Activated CD4-positive, alpha-beta T cell treated with anti-CD3 and anti-CD28 coated beads, Interleukin-2, amount 50 U/mL, for 4 hours (primary cell): ENCODE measurements at places on chromosomes 3 and 15.

DNA sequence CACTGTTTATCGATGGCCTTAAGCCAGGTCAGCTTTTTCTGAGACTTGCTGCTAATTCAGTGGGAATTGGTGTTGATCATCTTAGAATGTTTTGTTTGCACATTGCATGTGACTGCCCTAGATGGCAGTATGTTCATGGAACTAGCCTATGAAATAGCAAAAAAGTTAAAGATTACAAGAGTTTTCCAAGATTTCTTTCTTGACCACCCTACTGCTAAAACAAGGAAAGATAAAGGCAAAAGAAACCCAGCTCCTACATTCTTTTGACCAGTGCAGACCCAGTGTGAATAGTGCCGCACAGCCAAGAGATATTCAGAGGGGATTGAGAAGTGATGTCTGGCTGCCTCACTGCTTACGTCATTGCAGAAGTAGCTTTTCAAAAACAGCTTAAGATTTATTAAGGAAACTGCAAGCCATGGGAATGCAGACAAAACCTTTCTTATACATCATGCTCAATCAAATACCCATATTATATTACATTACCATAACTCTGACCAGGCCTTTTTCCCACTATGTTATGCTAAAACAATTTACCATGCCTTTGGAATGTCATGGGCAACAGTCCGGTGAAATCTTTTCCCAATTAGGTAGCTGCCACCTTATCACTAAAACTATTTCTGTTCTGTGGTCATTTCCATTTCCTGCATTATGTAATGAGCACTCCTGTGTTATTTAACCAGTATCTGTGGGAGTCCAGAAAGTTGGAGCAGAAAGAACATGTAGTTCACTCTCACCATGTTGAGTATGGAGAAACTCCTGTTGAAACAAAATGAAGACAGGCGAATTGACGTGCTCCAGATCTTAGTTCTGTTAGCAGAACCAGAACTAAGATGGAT, 6.0 kb downstream of the PHLDB2 start:
- no peak for DNase-seq

DNA sequence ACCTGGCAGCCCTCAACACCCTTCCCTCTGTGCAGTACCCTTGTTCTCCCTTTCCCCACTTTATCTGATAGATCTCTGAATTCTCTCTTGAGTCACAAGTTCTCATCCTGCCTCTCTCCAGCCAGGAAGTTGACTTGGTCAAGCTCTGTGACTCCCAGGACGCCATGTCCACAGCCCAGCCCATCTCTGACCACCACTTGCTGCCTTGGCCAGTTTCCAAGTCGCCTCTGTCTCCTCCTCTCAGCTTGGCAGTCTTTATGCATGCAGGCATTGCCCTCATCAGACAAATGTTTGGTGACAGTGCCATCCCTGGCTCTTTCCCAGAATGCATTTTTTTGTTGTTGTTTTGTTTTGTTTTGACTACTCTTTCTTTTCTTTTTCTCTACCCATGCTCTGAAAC, 25.7 kb downstream of the ZNF35 start:
- no peak for DNase-seq

GRCh38 chr3:132569153-132569552, 27.9 kb upstream of the ACKR4 start:
- DNase-seq: no peak

DNA sequence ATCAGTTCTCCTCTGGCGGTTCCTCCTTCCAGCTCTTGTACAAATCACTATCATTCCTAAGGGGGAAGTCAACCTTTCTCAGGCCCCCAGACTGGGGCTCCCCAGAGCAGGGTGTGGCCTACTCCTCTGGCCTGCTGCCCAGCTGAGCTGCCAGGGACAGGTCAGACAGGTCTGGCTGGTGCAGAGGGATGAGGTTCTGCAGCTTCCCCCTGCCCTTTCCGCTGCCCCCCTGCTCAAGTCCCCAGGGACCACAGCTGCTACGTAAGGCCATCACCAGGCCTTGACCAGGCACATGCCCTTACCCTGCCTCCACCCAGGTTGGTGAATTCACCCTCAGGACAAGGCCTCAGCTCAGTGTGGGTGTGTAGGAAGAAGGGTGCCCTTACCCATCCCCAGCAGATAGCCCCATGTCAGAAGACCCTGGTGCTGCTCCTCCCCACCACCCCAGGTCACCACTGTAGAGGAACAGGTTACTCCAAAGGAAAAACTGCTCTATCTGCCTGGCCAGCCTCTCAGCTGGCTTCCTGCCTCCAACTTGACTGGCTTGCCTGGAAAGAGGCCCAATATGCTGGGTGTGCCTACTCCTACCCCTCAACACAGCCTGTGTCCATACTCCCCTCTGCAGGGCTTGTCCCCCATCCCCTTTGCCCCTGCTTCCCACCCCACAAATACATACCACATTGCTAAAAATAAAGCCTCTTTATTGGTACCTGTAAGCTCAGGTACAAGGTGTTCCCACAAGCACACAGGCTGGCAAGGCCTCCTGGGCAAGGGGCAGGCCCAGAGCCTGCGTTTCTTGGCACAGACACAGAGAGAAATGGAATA, 12.0 kb downstream of the CSRNP1 start:
- DNase-seq: no peak

DNA sequence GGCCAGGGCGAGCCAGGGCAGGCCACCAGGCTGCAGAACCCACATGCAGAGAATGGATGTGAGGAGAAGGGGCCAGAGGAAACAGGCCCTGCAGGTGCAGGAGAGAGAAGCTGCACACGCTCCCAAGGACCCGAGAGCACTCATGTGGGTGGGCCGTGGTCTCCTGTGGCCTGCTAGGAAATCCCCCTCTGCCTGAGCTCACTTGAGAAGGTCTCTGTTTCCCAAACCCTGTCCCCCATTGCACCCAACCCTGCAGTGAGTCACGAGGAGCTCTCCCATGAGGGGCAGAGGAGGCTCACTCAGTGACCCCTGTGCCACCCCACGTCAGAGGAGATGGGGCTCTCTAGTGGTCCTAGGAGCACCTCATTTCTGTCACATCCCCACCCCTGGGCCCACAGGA, 111.1 kb downstream of the KLF13 start:
- peak; percentile 31 for DNase-seq

GRCh38 chr3:108123326-108123725, 32.5 kb upstream of the CD47 start:
- no peak for DNase-seq

DNA sequence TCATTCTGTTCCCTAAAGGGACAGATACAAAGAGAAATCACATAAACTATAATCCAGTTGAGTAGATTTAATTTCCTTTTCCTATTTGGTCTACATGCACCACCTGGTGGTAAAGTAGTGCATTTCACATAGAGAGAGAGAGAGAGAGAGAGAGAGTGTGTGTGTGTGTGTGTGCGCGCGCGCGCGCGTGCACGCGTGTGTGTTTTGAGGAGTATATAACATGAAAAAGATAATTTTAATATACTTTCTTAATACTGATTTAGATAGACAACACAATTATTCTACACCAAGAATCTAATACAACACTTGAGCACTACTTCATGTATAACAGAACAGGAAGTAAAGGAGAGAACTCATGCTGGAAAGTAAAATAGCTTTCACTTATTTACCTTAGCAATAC, 1.1 kb upstream of the FGF7 start:
- DNase-seq: no peak

GRCh38 chr3:3586843-3587646, 212.2 kb upstream of the LRRN1 start:
- no peak for DNase-seq

DNA sequence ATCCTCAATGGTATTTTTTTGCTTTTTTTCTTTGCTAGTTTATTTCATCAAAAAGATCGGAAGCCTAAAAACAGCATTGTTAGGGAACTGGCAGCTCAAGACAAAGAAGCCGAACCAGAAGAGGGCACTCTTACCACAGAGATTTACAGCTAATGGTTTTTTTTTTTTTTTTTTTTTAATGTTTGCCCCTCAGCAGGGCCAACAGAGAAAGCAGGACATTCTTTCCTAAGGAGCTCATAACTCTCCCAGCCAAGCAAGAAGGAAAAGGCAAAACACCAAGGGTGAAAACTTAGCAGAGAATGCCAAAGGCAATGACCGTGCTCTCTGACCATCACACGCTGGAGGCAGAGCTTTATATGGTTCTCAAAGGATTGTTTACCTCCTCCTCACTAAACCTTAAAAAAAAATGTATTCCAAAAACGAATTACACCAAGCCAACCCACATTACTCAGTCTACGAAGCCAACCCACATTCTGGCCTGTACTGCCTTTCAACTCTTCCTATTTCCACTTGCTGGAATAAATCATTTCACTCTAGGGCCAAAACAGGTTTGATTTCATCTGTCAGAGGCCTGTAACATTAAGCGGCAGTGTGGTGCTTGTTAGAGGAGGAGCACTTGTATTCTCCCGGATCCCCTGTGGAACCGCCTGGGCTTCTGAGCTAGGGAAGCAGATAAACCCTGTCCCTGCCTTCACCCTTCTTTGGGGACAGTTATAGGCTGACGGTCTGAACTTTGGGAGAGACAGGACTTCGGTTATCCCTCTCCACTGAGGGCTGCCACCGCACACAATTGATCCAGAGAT, 35.6 kb upstream of the GYG1 start:
- no peak for DNase-seq

- DNase-seq: no peak
Observed at GRCh38 chr15:33693166-33693800, 275.0 kb upstream of the CHRM5 start.

DNA sequence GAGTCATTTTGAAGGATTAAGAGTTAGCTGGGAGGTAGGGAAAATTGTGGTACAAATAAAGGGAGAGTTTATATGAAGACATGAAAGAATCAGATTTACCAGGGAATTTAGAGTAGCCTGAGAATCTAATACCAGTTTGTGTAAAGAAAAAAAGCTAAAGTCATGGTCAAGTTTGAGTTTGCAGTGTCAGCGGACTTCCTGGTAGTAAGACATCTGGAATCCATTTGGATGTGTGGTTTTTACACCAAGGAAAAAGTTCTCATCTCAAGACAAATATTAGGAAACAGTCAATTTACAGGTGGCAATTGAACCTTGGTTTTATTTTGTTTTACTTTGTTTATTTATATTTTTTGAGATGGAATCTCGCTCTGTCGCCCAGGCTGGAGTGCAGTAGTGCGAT, 1.5 kb upstream of the P2RY12 start:
- DNase-seq: no peak

GRCh38 chr3:110958313-110959147, 113.1 kb upstream of the NECTIN3 start:
- no peak for DNase-seq

DNA sequence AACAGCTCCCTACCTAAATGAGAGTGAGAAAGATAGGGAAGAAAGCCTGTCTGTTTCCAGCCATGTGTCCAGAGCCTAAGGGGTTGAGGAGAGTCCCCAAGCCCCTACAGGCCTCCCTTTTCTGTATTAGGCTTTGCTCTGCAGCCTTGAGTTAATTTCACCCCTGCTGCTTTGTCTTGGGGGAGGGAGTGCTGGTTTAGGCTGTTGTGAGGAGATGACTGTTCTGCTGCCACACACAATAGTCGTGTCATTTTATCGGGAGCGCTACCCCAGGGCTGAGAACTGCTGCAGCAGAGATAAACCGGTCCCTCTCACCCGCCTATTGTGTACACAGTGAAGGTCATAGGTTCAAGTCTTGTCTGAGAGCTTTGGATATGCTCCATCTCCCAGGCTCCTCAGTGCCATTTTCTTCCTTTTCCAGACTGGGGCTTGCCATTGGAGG, 1.4 kb downstream of the ZNF609 start:
- no peak for DNase-seq

- no peak for DNase-seq
Observed at GRCh38 chr3:5227812-5228211, 40.3 kb downstream of the EDEM1 start.

GRCh38 chr3:164352991-164353390, 725.3 kb downstream of the SI start:
- no peak for DNase-seq

DNA sequence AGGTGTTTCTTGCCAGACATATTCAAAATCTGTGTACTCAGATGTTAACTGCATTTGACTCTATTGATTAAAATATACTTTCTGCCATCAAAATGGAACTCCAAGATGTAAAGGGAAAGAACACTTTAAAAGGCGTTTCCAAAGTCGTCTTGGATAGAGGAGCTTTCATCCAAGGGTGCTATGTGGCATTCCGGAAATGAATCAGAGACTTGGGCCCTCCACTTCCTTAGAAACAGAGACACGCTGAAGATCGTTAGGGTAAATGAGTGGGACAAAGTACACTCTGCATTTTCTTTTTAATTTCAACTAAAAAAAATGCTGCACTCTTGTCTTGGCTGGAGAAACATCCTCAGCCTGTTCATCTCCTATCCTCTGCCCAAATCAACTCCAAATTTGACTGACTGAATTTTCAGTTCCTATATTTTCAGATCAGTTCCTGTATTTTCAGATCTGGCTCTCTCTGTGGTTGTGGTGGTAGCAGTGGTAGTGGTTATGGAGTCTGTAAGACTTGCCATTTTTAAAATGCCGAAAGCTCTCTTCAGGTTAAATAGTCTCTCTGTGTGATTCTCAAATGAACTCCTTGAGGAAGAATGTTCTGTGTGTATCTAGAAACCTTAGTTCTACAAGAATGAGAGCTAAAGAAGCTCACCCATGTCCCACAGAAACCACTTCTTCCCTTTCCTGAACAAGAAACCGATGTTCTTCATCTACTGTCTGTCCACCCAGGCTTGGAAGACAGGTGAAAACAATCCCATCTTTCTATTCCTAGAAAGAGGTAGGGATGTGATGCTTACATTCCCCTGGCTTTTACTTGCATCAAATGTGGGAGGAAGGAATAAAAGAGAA, 156.8 kb upstream of the ICE2 start:
- DNase-seq: no peak

- DNase-seq: no peak
Observed at GRCh38 chr3:115475178-115476041, 147.9 kb upstream of the GAP43 start.
